ENCODE measurements at places on chromosomes 11 and 22.

DNA sequence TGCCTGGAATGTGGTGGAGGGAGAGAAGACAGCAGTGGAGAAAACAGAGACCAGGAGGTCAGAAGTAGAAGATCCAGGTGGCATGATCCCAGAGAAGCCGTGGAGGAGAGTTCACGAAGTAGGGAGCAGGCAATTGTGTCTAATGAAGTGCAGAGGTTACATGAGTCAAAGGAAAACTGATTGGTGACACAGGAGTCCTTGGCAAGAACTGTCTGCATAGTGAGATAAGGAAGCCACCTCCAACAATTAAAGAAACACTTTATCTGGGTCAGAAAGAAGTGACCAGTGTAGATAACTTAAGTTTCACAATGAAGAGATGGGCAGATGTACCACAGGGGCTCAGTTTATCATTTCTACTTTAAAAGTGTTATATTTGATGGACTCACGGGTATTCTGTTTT is 57.0 kb upstream of the PTH start:
- no peak for DNase-seq

GRCh38 chr22:21710156-21710555 is 25.4 kb downstream of the YPEL1 start:
- no peak for DNase-seq

GRCh38 chr22:20211997-20212753 is 55.9 kb downstream of the RTN4R start:
- no peak for DNase-seq

DNA sequence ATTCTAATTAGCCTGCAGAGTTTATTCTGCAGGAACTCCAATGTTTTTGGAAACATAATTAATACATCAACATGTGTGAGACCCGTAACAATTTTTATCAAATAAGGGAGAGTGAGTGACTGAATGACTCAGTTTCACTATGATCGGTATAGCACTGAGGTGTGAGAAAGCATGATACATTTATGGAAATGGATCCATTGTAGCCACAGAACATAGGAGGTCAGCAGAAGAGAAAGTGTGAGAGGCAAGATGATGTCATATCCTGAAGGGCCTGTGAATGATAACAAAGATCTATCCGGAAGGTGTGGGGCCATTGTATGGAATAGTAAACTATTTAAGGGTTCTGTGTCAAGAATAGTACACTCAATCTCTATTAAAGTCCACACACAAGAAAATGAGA is 1406.1 kb upstream of the TENM4 start:
- DNase-seq, result no peak

- no peak for DNase-seq
Observed at GRCh38 chr11:128421577-128422330, 165.6 kb downstream of the ETS1 start.

- no peak for DNase-seq
Observed at GRCh38 chr11:119432484-119433357, 9.7 kb upstream of the THY1 start.

- DNase-seq, result no peak
Observed at GRCh38 chr11:118051136-118051610, 25.7 kb upstream of the TMPRSS4 start.

DNA sequence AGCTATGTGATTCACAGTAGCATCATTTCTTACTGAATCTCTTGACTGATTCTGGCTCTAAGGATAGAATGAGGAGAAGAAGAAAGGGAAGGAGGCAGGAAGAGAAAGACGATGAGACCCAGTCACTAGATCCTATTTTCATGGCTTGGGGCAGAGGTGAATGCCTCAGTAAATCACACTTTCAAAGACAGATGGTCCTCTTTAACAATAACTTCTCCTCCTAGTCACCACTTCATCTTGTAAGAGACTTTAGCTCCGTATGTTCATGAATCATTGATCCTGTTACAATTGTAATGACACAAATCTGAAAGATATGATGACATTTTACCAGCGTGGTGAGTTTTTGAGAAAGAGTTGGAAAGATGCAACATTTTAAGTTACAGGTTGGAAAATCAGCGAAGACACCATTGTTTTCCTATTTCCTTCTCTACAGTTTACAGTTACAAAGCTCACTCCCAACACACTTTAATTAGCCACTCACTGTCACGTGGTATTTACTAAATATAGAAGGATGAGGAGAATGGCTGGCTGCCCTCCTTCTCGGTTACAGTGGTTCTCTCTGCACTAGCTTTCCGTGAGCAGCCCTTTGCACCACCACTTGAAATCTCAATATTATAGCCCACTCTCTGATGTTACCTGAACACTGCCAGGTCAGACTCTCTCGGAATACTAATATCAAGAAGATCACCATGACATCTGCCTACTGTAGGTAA is 205.8 kb downstream of the CADM1 start:
- no peak for DNase-seq

DNA sequence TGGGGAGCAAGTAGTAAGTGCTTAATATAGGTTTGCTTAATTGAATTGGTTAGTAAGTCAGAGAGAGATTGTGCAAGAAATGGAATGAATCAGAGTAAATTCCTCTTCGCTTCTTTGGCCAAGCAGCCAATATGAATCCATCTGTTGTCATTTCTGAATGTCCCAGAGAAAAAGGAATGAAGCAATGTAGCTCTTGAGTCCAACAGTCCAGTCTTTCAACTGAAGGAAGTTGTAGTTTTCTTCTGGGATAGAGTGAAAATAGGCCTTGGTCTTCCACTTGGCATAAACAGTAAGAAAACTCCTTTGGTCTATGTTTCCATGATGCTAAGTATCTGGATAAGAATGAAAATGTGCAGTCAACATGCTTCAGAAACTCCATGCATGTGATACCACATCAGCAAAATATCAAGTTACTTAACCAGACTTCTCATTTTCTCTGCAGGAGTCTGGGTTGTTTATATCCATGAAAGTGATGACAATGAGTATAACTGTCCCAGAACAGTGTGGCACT is 1.8 kb upstream of the FIBIN start:
- DNase-seq, result no peak

- no peak for DNase-seq
Observed at GRCh38 chr11:116733043-116733755, 39.6 kb downstream of the BUD13 start.

DNA sequence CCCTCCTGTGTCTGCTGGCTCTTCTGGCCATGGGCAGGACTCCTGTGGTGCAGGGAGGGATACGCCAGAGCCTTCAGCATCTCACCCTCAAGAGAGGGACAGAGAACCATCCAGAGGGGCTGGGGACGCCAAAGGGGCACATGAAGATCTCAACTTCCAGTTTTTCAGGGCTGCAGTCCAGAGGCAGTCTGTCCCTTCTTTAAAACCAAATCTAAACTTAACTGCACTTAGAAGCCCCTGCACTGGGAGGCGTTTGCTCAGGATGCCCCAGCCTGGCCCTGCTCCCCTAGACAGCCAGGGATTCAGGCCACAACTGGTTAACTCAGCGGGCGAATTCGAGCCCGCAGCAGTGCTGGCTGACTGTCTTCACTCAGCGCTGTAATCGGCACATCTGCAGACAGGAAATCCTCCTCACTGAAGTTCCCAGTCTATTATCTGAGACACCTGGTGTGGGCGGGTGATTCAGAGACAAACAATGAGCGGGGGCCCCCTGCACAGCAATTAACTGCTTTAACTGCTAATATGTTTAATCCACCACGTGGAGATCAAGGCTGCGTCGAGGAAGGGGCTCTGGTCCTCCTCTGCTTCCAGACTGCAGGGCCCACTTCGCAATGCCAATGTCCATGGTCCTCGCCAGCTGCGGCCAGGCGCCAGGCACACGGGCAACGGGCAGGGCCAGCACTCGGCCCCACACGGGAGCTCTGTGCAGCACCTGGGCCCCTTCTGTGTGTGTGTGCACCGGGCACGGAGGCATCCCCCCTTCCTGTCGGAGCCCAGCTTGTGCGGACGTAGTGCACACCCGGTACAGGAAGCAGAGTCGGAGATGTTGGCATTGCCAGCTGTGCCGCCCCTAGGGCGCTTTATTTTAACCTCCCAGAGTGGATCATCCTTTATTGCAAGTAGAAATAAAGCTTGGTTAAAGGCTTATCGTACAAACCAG is 36.9 kb upstream of the GNB1L start:
- peak; percentile 83 for DNase-seq

DNA sequence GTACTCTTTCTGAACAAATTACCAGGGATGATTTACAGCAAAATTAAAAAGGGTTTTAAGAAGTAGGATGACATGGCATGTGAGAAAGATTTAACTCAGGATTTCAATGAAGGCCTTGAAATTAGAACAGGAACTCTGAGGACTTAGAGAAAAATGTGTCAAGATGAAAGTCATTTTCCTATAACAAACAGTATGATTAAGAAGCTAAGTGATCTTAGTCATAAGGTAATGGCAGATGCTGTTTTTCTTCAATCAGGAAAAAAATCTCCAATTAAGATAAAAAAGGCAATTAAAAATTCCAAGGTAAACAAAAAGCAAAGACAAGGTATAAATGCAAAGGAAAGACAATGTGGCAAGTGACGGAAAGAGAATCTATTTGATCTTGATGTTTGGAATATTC is 73.5 kb downstream of the GAB2 start:
- DNase-seq, result no peak

GRCh38 chr11:87353771-87354345 is 316.1 kb downstream of the TMEM135 start:
- no peak for DNase-seq

- peak; percentile 60 for DNase-seq
Observed at GRCh38 chr11:66478729-66479393, 1.4 kb upstream of the DPP3 start.

GRCh38 chr22:20026996-20027601 is 6.2 kb downstream of the TANGO2 start:
- DNase-seq, result no peak

- no peak for DNase-seq
Observed at GRCh38 chr11:17548444-17548843, 1.4 kb downstream of the OTOG start.

DNA sequence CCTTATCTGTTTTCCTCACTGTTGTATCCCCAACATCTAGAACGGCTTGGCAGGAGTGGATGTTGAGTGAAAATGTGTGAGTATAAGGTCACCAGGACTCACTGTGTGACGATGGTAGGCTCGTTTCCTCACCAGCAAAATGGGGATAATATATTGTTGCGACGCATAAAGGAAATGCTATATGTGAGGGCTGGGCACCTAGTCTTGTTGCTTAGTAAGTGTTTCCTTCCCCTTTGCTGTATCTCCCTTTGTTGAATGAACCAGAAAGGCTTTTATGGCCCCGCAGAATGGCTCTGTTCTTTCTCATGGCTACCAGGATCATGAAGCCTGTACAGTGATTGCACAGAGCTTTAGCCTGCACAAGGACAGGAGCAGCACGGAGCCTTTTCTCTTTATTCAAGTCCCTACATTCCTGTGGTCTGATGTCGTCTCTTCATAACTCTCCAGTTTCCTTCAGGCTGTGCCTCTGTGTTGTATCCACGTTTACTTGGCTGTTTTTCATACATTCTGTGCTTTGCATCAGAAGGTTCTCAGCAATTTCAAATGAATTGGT is 5.4 kb downstream of the TNRC6B start:
- no peak for DNase-seq

DNA sequence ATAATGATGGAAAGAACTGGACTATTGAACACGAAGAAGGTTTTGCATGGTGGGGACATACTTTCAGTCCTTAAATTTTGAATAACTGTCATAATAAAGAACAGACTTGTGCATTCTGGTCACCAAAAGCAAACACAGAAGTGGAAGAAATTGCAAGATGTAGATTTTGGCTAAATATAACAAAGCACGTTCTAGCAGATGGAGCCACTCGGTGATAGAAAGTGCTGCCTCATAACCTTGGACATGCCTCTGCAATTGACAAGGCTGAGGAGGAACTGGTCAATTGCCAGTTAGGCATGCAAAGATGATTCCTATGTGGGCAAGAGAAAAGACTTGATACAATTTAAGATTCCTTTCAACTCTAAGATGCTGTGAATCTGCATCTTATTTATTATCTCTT is 244.1 kb upstream of the ZC3H12C start:
- DNase-seq, result no peak

GRCh38 chr11:41612415-41612814 is 153.0 kb upstream of the LRRC4C start:
- no peak for DNase-seq

GRCh38 chr11:57815877-57816276 is 54.3 kb downstream of the CTNND1 start:
- DNase-seq, result no peak

GRCh38 chr11:8934742-8935488 is 2.2 kb upstream of the C11orf16 start:
- no peak for DNase-seq

DNA sequence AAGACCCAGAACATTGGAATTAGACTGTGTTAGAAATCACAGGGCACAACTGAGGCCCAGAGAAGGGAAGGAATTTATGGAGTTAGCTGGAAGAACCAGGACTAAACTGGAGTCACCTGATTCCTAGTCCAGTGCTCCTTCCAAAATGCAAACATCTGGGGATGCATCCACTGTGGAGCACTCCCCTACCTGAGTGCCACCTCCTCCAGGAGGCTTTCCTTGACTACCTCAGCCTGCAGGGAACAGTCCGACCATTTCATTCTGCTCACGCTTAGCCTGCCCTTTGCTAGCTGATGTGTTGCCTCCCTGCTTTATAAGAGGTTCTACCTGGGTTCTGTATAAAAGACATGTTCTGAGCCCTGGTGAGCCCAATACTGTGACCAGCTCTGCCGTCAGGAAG is 24.0 kb downstream of the CHRDL2 start:
- DNase-seq, result no peak

DNA sequence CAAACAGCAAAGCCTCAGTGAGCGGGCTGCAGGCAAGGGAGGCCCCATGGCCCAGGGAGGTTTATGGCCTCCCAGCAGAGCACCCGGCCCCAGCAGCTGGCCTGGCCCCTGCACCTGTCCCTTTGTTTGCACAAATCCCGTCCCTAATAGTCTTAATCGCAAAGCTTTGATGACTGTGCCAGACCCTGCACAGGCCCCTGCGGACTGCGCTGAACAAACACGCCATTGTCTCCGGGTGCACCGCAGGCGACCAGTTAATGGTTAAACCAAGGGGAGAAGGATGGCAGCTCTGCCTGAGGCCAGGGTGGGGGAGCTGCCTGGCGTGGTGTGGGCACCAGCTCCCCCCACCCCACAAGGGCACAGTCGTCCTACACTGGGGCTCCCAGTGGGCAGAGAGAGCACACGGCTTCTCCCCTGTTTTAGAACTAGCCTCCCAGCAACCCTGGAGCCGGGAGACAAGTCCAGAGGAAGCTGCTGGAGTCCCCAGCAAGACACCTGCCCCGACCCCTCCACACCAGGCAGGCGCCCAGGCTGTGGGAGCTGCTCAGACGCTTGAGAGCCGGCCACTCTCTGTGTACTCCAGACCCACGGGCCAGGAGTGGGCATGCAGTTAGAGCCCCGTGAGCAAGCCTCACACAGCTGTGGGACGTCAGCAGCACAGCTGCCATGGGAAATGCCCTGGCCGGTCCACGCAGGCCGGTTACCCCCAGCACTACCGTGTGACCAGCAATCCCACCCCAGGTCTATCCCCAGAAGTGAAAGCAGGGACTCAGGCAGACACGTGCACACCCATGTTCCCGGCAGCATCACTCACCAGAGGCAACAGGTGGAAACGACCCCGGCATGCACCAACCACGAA is 39.7 kb upstream of the TH start:
- DNase-seq, result peak; percentile 0

Measured in stimulated activated naive CD8-positive, alpha-beta T cell treated with anti-CD3 and anti-CD28 coated beads, Interleukin-15, Interleukin-2, amounts not matched to agents 100 U/mL and 50 U/mL, for 24 hours (primary cell).